ENCODE measurements at places on chromosomes 5 and 9.

DNA sequence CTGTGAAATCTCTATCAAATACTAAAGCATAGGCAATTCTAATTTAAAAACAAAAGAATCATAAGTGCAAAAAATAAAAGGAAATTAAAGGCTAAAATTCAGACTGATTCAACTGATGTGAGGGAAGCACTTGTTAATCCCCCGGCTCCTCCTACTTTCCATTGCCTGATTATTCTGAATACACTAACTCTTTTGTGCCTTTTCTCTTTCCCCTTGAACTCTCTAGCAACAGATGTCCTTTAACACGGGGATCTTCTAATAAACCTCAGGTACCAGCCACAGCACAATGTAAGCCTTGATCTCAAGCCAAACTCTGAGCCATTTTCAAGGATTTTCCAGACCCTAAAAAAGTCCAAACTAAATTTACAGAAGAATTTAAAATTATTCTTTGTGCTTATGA is 61.5 kb downstream of the KCNV2 start:
- no peak for DNase-seq

- DNase-seq = peak; percentile 45
Observed at GRCh38 chr5:56358703-56359681, 125.9 kb upstream of the ANKRD55 start.

- DNase-seq = no peak
Observed at GRCh38 chr9:7118633-7119032, 360.9 kb downstream of the KDM4C start.

GRCh38 chr5:173812811-173813550 is 75.2 kb upstream of the CPEB4 start:
- peak; percentile 84 for DNase-seq

DNA sequence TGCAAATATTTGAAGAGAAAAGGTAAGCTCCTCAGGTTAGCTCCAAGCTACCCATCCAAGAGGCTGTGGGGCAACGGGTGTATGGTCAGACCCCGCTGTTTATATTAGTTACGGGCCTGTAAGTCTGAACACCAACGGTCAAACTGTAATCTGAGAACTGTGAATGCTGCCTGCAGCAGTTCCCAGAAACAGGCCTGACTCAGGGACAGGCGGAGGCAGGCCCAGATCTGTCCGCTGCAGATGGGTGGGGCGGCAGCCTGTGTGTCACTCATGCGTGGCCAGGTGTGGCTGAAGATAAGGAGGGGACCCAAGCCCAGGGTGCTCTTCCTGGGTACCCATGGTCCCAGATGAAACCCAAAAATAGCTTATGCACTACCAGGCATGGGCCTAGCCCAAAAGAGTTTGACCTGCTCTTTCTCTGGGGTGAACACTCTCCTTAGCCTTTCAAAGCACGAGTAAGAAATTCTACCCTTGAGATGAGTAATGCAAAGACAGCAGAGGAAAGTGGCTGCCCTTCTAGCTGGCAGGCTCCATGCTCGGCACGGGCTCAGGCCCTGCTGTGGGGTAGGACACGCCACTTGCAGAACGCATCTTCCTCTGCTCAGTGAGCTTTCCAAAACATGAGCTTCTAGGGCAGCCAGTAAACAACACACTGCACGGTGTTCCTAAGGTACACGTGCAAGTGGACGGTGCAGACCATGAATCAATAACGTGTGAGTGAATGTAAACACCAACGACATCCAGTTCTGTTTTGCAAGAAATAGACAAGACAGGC is 9.1 kb downstream of the UBAC1 start:
- DNase-seq = no peak

DNA sequence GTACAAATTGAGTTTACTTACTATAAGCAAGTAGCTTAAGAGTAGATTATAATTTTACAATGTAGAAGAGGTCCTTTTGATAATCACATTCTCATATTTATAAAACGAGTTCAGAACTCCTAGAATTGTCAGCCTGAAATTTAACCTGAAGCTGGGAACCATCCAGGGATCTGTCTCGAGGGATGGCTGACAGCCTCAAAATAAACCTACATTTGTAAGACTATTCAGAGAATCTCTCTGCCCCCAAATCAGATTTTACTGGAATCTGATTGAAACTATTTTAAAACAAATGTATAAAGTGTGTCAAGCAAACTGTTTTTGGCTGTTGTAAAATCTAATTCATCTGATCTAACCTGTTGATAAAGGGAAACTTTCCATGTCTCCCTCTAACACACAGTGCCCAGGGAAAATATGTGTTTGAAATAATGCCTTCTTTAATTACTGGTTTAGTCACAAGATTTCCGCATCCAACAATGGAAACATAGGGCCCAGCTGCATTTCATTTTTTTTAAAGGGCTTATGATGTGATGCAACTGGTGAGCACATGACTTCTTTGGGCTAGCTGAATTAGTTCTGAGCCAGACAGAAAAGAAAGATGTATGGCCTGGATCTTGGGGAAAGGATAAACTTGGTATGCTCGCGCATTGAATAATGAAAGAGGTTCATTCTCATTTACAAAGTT is 30.3 kb downstream of the SLC25A46 start:
- peak; percentile 91 for DNase-seq

GRCh38 chr5:109709225-109709624 is 19.5 kb downstream of the MAN2A1 start:
- DNase-seq = no peak

GRCh38 chr9:30039712-30040111 is 2344.7 kb upstream of the ACO1 start:
- no peak for DNase-seq

DNA sequence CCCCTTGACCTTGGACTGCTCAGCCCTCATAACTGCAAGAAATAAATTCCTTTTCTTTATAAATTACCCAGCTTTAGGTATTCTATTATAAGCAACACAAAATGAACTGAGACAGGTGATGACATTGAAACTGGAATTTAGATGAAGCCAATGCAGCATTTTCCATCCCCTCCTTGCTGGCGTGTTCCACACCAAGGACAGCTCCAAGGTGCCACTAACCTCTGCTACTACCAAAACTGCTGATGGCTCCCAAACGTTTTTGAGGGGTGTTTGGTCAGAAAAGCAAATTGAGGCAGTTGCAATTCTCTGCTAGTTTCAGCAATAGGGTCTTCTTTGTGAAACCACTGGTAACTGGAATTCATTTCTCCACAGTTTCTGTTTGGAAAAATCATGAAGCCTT is 124.8 kb downstream of the DRD1 start:
- no peak for DNase-seq

DNA sequence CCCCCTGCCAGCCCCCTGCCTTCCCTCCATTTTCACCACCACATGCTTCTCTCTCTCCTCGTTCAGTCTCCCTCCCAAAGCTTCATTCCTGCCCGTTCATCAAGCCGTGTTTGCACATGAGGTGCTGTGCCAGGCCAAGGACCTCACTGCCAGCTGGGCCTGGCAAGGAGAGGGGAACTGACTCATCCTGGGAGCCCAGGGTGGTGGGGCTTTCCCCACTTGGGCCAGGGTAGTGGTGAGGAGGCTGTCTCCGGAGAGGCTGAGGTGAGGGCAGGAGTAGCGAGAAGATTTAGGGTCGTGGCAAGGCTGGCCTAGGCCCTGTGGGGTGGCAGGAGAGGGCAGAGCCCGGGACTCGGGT is 30.4 kb upstream of the NOTCH1 start:
- peak; percentile 33 for DNase-seq

DNA sequence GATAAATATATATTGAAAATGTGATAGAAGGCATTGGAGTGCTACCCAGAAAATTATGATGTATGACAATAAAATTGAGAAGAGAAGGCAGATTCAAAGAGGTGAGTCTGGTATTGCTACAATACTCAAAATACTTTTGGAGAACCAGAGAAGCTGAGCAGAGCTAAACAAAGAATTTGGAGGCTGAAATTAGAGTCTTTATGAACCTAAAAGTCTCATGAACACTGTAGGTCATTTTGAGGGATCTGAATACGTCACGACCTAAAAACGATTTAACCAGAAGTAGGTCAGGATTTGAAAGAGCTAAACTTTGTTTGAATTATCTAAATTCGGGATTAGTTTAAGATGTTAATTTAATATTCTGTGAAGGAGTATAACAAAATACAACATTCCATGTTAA is 182.4 kb upstream of the CDH9 start:
- DNase-seq = no peak

DNA sequence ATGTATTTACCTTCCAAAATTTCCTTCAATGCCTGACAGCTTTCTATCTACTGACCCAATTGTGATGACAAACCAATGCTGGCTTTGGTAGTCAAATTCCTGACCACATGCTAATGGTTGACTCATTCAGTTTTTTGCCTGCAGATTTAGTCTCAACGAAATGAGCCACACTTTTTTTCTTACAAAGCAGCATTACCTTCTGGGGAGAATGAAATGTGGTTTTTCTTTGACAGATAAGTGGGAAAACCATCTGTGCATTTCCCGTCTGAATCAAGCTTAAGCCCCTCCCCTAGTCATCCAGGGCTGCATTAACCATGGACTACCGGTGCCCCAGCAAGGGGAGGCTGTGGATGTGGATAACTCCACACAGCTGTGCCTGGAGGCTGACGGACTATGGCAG is 99.6 kb upstream of the TAF11L2 start:
- DNase-seq = peak; percentile 64

DNA sequence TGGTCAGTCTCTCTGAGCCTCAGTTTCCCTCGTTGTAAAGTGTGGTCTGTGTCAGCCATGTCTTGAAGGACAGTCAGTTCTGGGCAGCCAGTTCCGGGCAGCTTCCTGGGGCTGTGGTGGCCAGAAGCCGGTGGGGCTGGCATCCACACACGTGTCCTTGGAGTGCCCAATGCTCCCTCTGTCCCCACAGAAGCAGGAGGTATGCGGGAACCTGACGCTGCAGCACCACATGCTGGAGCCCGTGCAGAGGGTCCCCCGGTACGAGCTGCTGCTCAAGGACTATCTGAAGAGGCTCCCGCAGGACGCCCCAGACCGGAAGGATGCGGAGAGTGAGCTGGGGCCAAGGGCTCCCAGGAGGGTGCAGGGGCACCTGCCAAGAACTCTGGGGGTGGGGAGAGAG is 48.4 kb upstream of the SUSD3 start:
- DNase-seq = no peak

GRCh38 chr9:16039988-16040761 is 487.3 kb downstream of the CCDC171 start:
- DNase-seq = no peak

DNA sequence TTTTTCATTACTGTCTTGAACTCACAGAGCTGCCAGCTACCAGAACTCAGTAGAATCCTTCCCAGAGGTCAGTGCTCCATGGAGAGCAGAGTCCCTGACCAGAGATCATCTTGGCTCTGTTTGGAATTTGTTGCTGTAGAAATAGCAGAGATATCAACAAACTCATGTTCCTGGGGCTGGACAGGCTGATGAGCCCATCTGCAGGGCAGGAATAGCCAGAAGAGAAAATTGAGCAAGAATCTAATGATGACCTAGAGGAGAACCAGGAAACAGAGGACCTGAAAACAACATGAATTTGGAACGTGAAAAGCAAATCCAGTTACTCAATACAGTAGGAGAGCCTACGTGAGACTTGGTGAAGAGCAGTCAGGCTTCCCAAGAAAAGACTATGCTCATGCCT is 437.8 kb downstream of the PLK2 start:
- peak; percentile 59 for DNase-seq

DNA sequence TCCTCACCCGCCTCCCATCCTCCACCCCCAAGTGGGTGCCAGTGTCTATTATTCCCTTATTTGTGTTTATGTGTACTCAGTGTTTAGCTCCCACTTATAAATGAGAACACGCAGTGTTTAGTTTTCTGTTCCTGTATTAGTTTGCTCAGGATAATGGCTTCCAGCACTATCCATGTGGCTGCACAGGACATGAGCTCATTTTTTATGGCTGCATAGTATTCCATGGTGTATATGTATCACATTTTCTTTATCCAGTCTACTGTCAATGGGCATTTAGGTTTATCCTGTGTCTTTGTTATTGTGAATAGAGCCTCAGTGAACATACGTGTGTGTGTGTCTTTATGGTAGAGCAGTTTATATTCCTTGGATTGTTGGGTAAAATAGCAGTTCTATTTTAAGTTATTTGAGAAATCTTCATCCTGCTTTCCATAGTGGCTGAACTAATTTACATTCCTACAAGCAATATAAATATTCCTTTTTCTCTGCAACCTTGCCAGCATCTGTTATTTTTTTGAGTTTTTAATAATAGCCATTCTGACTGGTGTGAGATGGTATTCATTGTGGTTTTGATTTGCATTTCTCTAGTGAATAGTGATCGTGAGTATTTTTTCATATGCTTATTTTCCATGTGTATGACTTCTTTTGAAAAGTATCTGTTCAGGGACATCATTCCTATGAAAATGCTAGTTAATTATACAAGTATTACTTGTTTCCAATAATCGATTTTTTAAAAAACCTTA is 164.0 kb upstream of the CCDC152 start:
- peak; percentile 6 for DNase-seq

DNA sequence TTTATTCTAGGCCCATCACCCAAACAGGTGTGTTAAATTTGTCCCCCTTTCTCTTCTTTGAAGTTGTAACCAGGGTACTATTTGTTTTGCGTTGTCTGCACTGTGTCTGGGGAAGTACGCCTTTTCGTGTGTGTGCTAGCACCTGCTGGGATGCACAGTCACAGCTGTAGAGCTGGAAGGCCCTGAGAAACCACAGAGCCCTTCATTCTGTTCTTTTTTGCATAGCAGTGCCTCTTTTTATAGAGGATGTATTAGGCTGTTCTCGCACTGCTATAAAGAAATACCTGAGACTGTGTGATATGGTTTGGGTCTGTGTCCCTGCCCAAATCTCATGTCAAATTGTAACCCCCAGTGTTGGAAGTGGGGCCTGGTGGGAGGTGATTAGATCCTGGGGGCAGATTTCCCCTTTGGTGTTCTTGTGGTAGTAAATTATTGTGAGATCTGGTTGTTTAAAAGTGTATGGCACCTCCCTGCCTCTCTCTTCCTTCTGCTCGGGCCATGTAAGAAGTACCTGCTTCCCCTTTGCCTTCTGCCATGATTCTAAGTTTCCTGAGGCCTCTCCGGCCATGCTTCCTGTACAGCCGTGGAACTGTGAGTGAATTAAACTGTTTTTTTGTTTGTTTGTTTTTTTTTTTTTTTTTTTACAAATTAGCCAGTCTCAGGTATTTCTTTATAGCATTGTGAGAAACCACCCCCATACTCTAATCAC is 14.0 kb downstream of the SEC61B start:
- DNase-seq = no peak

GRCh38 chr5:32014096-32014745 is 159.9 kb downstream of the GOLPH3 start:
- no peak for DNase-seq

- peak; percentile 34 for DNase-seq
Observed at GRCh38 chr9:83425240-83425639, 113.0 kb downstream of the FRMD3 start.

- no peak for DNase-seq
Observed at GRCh38 chr5:56856541-56857178, 41.3 kb downstream of the MAP3K1 start.

GRCh38 chr5:39186289-39186688 is 33.1 kb downstream of the FYB1 start:
- DNase-seq = no peak

GRCh38 chr9:94993160-94993820 is 266.8 kb downstream of the AOPEP start:
- DNase-seq = no peak

DNA sequence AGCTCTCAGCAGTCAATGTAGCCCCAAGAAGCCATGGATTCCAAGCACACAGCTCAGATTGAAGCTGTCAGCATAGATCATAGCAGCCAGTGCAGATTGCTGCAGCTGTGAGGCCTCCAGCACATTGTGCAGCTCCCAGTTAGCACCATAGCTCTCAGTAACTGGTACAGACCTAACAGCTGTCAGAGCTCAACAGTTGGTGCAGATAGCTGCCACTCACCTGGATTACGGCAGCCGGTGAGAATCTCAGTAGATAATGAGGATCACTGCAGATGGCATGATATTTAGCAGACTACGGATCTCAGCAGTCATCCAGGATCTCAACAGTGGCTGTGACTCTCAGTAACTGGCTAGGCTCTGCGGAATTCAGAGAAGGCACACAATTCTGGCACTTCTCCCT is 500.4 kb downstream of the TUSC1 start:
- no peak for DNase-seq

Data from cardiac fibroblast (primary cell).